ENCODE measurements at places on chromosomes 5 and 9.

DNA sequence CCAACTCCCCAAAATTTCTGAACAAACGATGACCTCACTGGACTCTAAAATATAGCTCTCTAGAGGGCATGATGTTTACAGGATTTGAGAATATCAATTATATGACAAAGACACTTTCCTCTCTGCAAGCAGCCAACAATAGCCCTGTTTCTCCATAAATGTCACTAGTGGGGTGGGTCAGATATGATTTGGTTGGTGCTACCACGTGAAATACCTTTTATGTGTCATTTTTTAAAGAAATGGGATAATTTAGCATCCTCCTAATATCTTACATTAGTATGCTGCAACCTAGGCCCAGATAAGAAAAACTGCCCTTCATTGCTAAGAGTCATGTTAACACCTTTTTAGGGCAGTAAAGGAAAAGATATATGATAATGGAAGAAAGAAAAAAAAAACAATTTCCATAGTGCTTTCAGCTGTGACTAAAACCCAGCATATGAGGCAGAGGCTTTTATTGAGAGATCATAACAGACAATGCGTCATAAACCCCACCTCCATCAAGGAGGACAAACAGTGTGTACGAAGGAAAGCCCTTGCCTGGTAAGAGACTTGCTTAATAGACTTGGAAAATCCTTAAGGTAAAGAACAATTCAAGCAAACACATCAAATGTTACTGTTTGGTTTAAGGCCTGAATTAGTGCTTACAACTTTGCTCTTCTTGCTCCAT lies 372.4 kb upstream of the PAPPA start:
- DNase-seq = no peak

DNA sequence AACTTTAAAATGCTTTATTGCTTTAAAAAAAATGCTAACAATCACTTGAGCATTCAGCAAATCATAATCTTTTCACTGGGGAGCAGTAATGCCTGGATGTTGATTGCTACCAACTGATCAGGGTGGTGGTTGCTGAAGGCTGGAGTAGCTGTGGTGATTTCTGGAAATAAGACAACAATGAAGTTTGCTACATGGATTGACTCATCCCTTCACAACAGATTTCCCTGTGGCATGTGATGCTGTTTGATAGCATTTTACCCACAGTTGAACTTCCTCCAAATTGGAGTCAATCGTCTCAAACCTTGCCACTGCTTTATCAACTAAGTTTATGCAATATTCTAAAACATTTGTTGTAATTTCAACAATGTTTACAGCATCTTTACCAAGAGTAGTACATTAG lies 83.3 kb downstream of the MLLT3 start:
- DNase-seq = no peak

DNA sequence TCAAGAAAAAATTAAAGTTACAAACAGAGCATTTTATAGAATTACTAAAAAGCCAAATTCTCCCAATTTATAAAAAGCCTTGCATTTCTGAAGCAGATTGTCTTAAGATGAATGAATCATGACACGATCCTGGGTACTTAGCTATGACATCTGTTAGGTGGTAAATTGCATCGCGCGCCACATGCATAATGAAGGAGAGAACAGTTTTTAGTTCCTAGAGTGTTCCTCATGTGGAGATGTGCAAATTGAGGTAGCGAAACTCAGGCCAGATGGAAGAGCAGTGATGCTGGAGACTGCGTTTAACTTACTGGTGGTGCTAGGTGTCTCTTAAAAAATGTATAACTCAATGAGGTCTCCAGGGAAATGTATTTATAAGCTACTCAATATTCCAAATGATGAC lies 516.1 kb downstream of the EFNA5 start:
- DNase-seq = no peak

DNA sequence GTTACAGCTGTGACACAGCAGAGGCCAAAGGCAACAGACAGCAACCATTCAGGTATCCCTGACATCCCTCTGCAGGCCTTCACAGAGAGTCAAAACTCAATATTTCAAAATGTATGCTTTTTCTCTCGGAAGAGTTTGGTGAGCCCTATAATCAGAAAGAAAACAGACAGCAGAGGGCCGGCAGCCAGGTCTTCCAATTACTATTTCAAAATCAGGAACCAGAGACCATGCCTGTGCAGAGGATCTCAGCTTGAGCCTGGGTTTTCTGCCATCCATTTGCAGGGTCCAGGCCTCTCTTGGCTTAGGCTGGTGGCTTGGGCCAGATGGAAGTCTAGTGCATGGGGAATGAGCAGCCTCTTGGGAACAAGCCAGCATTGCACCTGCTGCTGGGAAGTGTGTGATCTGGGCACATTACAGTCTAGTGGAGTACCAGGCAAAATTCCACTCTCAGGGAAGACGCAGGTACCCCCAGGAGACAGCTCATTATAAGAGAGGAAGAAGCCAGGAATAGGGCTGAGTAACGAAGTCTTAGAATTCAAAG lies 231.3 kb downstream of the ENC1 start:
- no peak for DNase-seq

- no peak for DNase-seq
Observed at GRCh38 chr5:140550147-140551079, 3.0 kb downstream of the EIF4EBP3 start.

Data from activated CD4-positive, CD25-positive, alpha-beta regulatory T cell (primary cell).